ENCODE measurements at places on chromosomes 13 and 19.

GRCh38 chr19:55070466-55071128, 5.1 kb upstream of the EPS8L1 start:
- no peaks in the 10 kb centered on the region for H3K4me1 ChIP-seq
- no peak overlapping the region for H3K4me3 ChIP-seq
- no peak for DNase-seq
- H3K27ac ChIP-seq, result no peak overlapping the region

DNA sequence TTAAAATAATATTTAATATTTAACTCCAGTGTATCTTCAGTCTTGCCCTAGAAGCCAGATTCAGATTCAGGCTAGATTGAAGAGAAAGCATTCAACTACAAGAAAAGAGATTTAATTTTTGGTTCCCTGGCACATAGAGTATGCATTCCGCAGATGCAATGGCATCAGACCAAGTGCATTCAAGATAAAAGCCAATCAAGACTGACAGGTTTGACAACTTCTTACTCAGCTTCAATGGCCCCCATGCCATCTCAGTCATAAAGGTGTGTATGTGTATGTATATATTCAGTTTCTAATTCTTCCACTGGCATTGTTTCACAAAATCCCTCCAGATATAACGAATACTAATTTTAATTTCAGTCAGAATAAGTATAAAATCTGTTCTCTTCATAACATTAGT, 650.8 kb upstream of the GPC6 start:
- no peaks in the 10 kb centered on the region for H3K4me1 ChIP-seq
- DNase-seq, result no peak

DNA sequence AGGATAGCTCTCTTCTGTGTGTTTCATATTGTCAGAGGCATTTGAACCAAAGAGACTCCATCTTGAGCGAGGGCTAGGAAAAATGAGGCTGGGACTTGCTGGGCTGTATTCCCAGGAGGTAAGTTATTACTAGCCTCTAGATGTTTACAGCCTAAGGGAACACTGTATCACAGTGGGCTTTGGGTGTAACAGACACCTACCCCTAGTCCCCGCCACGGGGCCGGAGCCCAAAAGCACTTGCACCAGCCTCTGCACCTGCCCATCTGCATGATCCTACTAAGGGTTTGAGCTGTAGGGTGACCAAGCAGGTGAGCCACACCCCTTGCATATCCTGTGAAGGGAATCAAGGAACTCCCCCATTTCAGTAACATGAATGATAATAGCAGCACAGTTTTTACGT, 1972.2 kb downstream of the OLFM4 start:
- no peaks in the 10 kb centered on the region for H3K36me3 ChIP-seq
- no peaks in the 10 kb centered on the region for H3K4me1 ChIP-seq
- H3K27me3 ChIP-seq, result no peaks in the 10 kb centered on the region
- no peak overlapping the region for H3K4me3 ChIP-seq

DNA sequence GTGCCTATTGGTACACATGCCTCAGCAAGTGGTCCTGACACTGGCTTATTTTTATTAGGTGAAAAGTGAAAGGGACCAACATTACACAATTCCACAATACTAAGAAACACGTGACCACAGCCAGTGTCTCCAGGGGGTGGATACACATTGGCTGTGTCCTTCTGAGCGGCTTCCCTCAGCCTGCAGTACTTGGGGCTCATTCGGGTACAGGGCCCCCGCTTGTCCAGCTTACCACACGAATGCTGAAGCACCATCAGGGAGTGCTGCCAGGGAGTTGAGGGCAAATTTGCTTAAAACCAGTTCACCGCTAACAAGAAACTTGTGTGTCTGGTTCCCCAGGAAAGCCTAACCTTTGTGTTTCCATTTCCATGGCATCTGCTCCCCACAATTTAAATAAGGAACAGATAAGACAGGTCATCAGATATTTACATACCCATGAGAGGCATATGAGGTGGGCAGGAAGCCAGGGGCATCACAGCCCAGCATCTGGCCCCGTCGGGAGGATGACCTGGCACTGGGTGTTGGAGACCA, 23.3 kb downstream of the PBX4 start:
- H3K27me3 ChIP-seq, result no peaks in the 10 kb centered on the region
- H3K27ac ChIP-seq, result no peak overlapping the region
- no peaks in the 10 kb centered on the region for H3K4me1 ChIP-seq
- no peak for DNase-seq
- no peak overlapping the region for H3K4me3 ChIP-seq

DNA sequence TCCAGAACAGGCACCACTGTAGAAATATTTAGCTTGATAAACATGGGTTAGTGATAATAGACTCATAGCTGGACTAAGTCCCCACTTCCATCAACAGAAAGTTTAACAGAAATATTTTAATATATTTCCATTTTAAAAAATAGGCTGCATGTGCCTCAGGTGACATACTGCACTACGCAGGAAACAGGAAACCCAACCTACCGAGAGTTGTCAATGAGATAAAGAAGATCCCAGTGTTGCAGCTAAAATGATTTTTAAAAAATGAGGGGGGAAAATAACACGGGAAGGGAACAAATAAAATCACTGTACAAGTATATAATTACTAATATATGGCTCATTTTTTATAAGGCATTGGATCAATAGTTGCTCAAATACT, 154.8 kb downstream of the TBC1D4 start:
- DNase-seq, result no peak
- H3K4me1 ChIP-seq, result no peaks in the 10 kb centered on the region
- peaks cover 2% of the 10 kb centered on the region for H3K36me3 ChIP-seq
- H3K27me3 ChIP-seq, result no peaks in the 10 kb centered on the region
- H3K4me3 ChIP-seq, result no peak overlapping the region
- H3K27ac ChIP-seq, result peak overlapping the region; percentile 40

DNA sequence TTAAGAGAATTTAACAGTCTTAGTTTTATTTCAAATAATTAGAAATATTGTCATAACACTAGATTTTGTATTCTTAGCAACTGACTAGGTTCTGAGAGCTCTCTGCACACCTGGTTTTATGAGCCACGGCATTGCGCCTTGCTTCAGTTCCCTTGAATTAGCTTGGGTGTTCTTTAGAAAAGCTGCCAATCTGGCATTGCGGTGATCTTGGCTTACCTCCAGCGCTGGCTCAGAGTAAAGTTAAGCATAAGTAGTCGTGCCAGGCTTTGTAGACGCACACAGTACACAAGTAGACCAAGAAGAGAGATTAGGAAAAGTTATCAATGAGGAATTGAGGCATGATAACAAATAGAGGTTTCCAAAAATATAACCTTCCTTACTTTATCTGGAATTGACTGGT, 45.7 kb downstream of the TPP2 start:
- H3K4me3 ChIP-seq, result no peak overlapping the region
- DNase-seq, result peak; percentile 86
- H3K4me1 ChIP-seq, result peaks cover 4% of the 10 kb centered on the region
- H3K27ac ChIP-seq, result no peak overlapping the region

DNA sequence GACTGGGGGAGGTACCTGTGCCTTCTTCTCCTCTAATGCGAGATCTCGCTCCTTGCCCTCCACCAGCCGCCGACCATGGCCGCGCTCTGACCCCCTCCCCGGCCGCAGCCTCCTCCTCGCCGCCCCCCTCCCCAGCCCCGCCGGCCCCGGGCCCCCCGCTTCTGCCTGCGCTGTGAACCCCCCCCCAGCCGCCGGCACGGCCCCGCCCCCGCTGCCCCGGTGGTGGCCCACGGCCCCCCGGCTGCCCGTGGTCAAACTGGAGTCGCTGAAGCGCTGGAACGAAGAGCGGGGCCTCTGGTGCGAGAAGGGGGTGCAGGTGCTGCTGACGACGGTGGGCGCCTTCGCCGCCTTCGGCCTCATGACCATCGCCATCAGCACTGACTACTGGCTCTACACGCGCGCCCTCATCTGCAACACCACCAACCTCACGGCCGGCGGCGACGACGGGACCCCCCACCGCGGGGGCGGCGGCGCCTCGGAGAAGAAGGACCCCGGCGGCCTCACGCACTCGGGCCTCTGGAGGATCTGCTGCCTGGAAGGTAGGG, at the start of gene CACNG8:
CACNG8 (plus strand) TSS at position 51 of the 545 bp plus-strand sequence.
- H3K4me1 ChIP-seq, result no peaks in the 10 kb centered on the region
- H3K4me3 ChIP-seq, result no peak within 1 kb of the TSS

DNA sequence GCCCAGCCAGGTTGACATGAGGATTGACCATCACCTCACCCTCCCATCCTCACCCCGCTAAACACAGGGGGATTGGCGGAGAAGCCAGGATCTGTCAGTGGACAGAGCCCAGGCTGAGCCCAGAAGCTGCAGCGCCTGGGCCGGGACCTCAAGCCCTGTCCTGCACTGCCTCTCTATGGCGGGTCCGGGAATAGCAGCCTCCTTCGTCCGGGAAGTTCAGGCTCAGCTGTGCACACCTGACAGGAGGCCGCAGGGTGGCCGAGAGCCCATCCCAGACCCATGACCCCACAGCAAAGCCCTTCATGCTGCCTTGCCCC, 67.8 kb downstream of the SPACA7 start:
- peaks cover 10% of the 10 kb centered on the region for H3K27me3 ChIP-seq
- peak; percentile 80 for DNase-seq
- no peaks in the 10 kb centered on the region for H3K36me3 ChIP-seq
- no peaks in the 10 kb centered on the region for H3K4me1 ChIP-seq
- no peak overlapping the region for H3K4me3 ChIP-seq
- H3K27ac ChIP-seq, result no peak overlapping the region

GRCh38 chr19:54196536-54196935, 4.1 kb upstream of the RPS9 start:
- H3K36me3 ChIP-seq, result no peaks in the 10 kb centered on the region
- no peak overlapping the region for H3K27ac ChIP-seq
- H3K4me1 ChIP-seq, result peaks cover 11% of the 10 kb centered on the region
- no peaks in the 10 kb centered on the region for H3K27me3 ChIP-seq

DNA sequence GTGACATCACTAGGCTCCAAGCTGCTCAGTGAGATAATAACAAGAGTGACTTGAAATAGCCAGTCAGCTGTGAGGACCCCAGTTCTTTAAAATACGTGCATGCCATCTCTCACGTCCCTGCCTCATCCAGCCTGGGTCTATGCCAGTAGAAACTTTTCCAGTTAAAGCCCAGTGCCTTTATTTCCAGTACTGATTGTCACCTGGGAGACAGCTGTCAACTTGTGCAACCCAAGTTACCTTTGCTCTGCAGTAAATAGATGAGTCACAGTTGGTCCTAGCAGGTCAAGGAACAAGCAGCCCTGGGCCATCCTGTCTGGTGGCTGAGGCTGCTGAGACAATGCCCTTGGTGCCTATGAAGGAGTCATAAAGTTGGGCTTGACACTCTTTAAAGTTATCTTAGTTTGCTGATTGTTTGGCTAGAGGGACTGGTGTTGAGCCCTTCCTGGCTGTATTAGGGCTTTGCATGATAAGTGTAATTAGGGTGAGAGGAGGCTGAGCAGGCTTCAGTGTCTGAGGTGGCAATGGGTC, 228.7 kb downstream of the LACC1 start:
- H3K27me3 ChIP-seq, result no peaks in the 10 kb centered on the region
- H3K36me3 ChIP-seq, result no peaks in the 10 kb centered on the region
- DNase-seq, result peak; percentile 61
- no peak overlapping the region for H3K4me3 ChIP-seq
- no peaks in the 10 kb centered on the region for H3K4me1 ChIP-seq
- H3K27ac ChIP-seq, result no peak overlapping the region

DNA sequence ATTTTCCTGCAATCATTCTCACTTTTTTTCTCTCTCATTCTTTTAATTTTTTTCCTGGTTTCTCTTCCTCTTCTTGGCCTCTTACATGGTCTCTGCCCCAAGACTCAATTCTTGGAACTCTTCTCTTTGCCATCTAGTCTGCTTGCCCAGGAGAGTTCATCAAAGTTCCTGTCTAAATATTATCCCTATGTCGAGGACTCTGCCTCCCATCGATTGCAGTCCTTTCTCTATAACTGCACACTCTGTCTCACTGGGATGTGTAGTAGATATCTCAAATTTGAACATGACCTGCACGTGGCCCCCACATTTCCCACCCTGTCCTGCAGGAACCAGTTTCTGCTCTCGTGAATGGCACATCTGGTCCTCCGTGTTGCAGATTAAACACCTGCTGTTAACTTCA, 204.7 kb upstream of the TMTC4 start:
- no peak overlapping the region for H3K27ac ChIP-seq
- H3K4me3 ChIP-seq, result no peak overlapping the region
- DNase-seq, result no peak
- no peaks in the 10 kb centered on the region for H3K4me1 ChIP-seq

- H3K4me1 ChIP-seq, result peaks cover 47% of the 10 kb centered on the region
- no peaks in the 10 kb centered on the region for H3K27me3 ChIP-seq
- DNase-seq, result no peak
Observed at GRCh38 chr19:38277549-38277948, 13.2 kb downstream of the SPINT2 start.

DNA sequence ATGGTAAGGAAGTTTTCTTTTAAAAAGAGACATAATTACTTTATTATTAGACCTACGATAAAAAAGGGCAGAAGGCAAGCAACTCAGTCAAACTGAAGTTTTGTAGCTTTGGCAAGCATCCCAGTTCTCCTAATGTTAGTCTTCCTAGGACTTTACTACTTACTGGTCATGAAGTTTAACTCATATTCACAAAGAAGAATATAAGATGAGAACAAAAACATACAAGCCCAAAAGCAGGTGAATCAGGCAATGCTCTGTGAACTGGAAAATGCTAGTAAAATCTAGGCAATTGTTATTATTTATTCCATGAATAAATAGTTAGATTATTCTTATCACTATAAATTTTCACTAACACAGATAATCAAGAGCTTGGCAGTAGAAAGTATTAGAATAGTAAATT, 85.0 kb downstream of the MIPEP start:
- H3K4me3 ChIP-seq, result no peak overlapping the region
- DNase-seq, result no peak
- H3K27ac ChIP-seq, result no peak overlapping the region
- no peaks in the 10 kb centered on the region for H3K36me3 ChIP-seq
- H3K27me3 ChIP-seq, result no peaks in the 10 kb centered on the region

- H3K4me1 ChIP-seq, result peaks cover 4% of the 10 kb centered on the region
- H3K36me3 ChIP-seq, result no peaks in the 10 kb centered on the region
- no peak overlapping the region for H3K4me3 ChIP-seq
- H3K27me3 ChIP-seq, result no peaks in the 10 kb centered on the region
- no peak overlapping the region for H3K27ac ChIP-seq
Observed at GRCh38 chr13:112446347-112446861, 70.2 kb downstream of the SPACA7 start.

DNA sequence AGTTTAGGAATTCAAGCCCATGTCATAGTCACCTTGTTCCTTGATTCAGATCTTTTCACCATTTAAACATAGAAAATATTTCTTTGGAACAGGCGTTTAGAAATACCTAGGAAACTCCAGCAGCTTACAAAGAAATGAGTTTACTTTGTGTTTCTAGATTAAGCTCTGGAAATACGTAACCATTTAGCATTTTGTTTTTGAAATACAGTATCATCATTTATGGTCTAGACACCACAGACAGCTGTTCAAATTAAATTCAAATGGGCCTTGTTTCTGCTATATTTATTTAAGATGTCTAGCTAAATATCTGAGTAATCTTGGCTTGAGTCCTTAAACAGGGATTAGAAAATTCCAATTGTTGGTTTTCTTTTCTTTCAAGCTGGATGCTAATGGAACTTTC, 228.5 kb downstream of the NDFIP2 start:
- no peak overlapping the region for H3K27ac ChIP-seq
- no peak for DNase-seq
- H3K4me1 ChIP-seq, result no peaks in the 10 kb centered on the region
- H3K4me3 ChIP-seq, result no peak overlapping the region
- no peaks in the 10 kb centered on the region for H3K27me3 ChIP-seq

Measured in pancreas (tissue), 10 donors.